ENCODE measurements at places on chromosomes 12 and 14. TPM values are rescaled to one million over a fixed set of nuclear protein-coding genes. Genes with fewer than 3 reads are reported as not detected.

GRCh38 chr14:24694680-24695079 lies 60.7 kb upstream of the GZMB start:
- DNase-seq, result no peak

- no peak for DNase-seq
These were observed 119.7 kb upstream of the LRIG3 start for GRCh38 chr12:59040043-59040442.

GPR137C gene
- 8.1 TPM for polyA plus RNA-seq

DNA sequence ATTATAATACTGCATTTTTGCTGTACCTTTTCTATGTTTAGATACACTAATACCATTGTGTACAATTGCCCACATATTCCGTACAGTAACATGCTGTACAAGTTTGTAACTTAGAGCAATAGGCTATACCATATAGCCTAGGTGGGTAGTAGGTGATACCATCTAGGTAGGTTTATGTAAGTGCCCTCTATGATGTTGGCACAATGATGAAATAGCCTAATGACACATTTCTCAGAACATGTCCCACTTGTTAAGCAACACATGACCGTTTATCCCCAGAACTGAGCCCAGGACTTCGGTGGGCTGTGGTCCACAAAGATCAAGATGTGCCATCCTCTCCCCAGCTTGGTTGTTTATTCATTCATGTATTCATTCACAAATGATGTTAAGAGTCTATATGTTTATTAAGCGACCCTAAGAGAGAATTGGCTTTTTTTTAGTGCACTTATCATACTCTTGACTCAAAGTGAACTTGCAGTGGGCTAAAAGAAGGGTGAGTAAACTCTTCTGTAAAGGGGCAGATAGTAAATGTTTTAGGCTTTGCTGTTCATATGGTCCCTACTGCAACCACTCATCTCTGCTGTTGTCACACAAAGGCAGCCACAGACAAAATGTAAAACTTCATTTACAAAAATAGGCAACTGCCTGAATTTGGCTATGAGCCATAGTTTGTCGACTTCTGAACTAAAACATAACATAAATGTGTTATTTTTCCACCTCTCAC lies 110.8 kb downstream of the NDUFA12 start:
- DNase-seq, result no peak

- no peak for DNase-seq
These were observed 115.4 kb downstream of the KIF21A start for GRCh38 chr12:39327510-39327909.

- DNase-seq, result no peak
These were observed 883.7 kb downstream of the GALC start for GRCh38 chr14:87109271-87109670.

DNA sequence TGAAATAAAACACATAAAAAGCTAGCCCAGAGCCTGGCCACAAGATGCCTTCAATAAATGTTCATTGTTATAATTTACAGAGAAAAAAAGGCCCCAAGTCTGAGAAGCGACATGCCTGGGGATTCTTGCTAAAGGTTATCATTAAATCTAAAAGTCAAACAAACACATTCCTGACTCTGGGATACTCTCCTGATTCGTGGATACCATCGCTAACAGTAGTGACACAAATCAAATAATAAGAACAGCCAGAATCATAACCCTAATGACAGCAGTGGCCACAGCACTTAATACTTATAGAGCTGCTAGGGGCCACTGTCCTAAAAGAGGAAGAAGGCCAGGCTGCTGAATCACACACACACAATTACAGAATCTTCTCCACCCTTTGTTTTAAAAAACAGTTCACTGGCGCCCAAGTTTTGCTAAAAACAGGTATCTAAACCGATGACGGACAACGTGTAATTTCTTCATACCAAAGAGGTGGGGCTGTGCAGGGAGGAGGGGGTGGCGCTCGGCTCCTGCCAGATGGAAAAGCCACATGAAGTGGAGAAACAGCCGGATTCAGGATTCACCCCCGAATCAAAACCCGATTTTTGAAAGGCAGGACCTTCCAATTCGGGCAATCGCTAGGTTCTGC lies 1.2 kb downstream of the CLIP1 start:
- no peak for DNase-seq

DNA sequence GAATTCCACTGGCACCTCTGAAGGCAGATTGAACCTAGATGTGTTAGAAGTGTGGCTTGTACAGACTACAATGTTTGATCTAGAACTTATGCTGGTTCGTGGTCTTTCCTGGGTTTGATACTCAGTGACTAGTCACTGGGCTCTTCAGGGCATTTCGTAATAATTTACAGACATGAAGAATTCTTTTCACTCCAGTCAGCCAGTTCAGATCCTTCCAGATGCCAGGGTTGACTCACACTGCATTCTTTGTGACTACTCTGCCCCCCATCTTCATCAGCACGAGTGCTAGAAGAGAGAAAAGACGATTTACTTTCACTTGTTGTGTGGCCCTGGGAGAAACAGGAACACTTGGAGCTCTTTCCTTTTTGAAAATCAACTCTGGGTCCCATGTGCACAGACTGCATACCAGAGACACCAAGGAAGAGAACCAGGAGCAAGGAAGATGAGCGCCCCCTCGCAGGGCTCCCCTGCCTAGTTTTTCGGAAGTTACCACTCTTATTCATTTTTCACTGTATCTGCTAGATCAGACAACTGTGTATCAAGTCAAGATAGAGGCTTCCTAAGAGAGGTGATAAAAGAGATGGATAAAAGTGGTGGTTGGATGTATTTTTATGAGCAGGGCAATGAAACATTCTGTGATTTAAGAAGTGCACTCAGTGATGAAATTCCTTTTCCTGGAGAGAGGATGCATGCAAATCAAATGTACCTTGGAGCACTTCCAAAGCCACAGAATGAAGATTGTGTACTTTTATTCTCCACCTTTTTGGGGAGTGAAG lies 33.5 kb upstream of the EVL start:
- DNase-seq, result no peak

C14orf180 gene
- 0.23 TPM for polyA plus RNA-seq

DNA sequence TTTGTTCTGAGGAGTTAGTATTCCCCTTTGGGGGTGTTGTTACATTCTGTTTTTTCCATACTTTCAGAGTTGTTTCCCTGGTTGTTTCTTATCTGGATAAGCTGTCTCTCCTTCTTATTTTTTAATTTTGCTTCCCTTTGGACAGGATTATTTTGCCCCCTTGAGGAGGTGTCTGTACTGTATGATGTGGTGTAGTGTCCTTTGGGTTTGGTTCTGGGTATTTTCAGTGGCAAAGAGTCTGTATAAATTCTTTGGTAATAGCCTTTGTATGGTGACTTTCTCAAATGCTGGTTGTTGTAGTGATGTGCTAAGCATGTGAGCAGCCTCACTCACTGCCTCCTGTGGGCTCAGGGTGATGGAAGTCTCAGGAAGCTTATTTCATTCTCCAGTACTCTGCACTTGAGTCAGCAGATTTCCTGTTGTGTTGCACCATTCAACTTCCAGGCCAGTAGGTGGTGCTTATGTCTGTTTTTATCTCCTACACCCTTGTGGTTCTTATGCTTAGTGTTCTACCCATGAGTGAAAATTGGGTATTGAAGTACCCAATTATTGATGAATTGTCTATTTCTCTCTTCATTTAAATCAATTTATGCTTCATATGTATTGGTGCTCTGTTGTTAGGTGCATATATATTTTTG lies 103.3 kb upstream of the PMCH start:
- DNase-seq, result no peak

- no peak for DNase-seq
These were observed 615.6 kb downstream of the KCNH5 start for GRCh38 chr14:62429683-62430082.

POP5 gene
- polyA plus RNA-seq, result 39.4 TPM

- no peak for DNase-seq
These were observed 72.2 kb downstream of the BRMS1L start for GRCh38 chr14:35898217-35898775.

DNA sequence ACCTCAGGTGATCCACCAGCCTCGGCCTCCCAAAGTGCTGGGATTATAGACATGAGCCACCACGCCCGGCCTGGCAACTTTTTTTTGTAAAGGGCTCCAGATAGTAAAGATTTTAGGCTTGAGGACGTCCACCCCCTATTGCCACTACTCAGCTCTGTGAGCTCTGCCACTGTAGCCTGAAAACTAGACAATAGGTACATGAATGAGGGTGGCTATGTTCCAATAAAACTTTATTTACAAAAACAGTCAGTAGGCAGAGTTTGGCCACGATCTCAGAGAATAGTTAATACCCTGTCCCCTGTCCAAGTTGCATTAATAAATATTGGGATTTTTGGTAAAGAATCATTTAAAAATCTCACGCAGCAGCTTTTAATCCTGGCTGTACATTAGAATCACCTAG lies 90.1 kb downstream of the FOXN4 start:
- DNase-seq, result no peak

DNAH10 gene
- polyA plus RNA-seq, result 6.0 TPM

KLRC4 gene
- not detected for polyA plus RNA-seq

GRCh38 chr12:111100003-111100402 lies 179.6 kb upstream of the MYL2 start:
- DNase-seq, result no peak

DNA sequence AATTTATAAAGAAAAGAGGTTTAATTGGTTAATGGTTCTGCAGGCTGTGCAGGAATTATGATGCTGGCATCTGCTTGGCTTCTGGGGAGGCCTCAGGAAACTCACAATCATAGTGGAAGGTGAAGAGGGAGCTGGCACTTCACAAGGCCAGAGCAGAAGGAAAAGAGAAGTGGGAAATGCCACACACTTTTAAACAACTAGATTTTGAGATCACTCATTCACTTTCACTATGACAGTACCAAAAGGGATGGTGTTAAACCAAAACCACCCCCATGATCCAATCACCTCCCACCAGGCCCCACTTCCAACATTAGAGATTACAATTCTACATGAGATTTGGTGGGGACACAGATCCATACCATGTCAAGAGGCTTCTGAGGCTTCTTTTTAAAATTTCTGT lies 62.6 kb downstream of the SLC38A4 start:
- no peak for DNase-seq

KRT82 gene
- polyA plus RNA-seq, result not detected

GLIPR1 gene
- polyA plus RNA-seq, result 17.7 TPM

SPIC gene
- not detected for polyA plus RNA-seq

- no peak for DNase-seq
These were observed 3.8 kb downstream of the PSMB5 start for GRCh38 chr14:23030936-23031335.

DNA sequence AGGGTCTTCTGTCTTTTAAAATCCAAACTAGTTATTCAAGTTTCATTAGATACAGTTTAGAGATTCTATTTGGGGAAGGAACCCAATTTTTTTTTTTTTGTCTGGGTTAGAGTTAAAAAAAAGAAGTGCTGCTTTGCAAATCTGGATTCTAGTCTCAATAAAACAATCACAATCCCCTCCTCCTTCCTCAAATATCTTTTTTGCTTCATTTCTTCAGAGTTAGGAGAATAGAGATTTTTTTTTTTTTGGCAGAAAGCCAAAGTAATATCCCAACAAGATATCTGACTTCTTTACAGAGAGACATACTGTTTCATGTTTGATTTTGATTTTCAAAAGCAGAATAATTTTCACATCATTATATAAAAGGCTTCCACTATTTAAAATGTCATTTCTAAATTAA lies 201.9 kb downstream of the FOXN3 start:
- no peak for DNase-seq

DNA sequence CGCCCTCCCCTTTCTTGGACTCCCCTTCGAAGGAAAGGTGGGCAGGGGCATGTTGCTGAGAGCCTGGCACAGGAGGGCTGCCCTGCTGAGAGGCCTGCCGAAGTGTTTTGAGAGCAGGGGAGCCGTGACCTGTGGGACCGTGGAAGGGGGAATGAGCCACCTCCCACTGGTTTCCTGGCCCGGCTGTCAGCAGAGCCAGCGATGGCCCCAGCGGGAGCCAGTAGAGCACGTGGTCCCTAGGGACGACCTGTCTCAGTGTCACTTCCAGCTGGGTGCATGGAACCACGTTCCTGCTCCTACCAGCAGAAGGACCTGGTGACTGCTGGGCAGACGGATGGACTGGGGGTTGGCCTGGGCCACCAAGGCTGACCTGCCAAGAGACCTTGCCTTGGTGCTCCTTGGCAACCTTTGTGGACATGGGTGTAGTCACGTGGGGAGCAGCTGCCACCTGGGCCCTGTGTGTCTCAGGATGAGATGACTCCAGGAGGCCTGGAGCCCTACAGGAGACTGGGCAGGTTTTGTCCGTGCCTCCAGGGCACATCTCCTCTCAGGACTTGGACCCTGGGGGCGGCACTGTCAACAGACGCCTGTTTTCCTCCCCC lies 34.6 kb downstream of the BEGAIN start:
- DNase-seq, result no peak

- no peak for DNase-seq
These were observed 2.4 kb upstream of the DGLUCY start for GRCh38 chr14:91111443-91111842.

DNA sequence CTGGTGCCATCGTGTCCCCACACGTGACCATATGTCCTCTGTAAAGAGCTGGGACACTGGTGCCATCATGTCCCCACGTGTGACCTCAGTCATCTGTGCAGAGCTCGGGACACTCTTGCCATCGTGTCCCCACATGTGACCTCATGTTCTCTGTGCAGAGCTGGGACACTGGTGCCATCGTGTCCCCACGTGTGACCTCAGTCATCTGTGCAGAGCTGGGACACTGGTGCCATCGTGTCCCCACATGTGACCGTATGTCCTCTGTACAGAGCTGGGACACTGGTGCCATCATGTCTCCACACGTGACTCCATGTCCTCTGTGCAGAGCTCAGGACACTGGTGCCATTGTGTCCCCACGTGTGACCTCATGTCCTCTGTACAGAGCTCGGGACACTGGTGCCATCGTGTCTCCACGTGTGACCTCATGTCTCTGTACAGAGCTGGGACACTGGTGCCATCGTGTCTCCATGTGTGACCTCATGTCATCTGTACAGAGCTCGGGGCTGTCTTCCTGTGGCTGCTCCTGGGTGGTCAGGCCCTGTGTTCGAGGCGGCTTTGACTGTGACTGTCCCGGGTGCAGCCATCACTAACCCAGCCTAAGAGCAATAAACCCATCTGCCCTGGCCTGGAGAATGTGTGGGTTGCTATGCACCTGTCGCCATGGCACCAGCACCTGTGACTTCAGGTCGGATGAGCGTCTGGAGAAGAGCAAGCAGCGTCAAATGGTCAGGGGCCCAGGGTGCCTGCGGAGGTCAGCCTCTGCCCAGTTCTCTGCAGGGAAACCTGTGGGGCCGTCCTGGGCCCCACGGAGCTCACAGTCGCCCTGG lies 334.4 kb downstream of the ADGRD1 start:
- no peak for DNase-seq

RND1 gene
- polyA plus RNA-seq, result 3.5 TPM

GRCh38 chr14:99378782-99379214 lies 101.9 kb downstream of the SETD3 start:
- DNase-seq, result no peak

GRCh38 chr14:104598910-104599273 lies 5.7 kb downstream of the TMEM179 start:
- no peak for DNase-seq

GRCh38 chr14:96631621-96632362 lies 129.6 kb downstream of the PAPOLA start:
- DNase-seq, result no peak

GRCh38 chr12:117261247-117261646 lies 71.0 kb upstream of the FBXO21 start:
- no peak for DNase-seq

USP15 gene
- polyA plus RNA-seq, result 54.9 TPM

- DNase-seq, result no peak
These were observed 2.2 kb downstream of the DPF3 start for GRCh38 chr14:72891666-72892102.

All from left renal cortex interstitium (tissue), 4 donors.